ENCODE measurements at places on chromosomes 16 and 17.

DNA sequence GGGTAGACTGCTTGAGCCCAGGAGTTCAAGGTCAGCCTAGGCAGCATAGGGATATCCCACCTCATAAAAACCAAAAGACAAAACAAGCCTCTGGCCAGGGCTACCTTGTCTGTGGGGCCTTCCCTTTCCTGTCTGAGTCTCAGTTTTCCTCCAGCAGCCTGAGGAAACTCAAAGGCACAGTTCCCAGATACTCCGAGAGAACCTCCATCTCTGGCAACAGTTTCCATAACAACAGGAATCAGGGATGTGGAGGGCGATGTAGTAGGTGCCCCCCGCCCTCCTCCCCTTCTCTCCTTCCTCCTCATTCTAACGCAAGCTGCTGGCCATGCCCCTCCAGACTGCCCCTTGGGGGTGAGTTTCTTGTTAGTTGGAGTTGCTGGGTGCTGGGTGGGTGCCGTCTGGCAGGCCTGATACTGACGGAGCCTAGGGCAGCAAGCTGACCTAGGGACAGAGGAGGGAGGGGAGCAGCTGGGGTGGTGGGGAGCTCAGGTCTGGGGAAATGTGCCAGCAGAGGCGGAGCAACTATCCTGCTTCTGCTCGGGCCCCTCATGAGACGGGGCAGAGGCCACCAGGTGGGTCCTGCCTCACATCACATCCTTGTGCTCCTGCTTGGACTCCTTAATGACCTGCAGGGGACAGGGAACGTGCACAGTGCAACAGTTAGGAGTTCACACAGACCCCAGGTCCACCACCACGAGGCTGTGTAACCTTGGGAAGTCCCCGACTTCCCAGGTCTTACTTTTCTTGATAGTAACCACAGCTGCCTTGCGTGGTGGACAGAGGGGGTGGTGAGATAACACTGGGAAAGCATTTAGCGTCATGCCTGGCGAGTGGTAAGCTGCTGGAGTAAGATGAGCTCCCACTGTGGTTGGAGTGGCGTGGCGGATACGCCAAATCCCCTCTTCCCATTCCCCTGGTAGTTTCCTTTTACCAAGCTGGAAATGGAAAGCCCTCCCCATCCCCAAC, 7.8 kb upstream of the EFTUD2 start:
- no peak for DNase-seq

- DNase-seq, result no peak
These were observed 56.5 kb downstream of the CYTH1 start for GRCh38 chr17:78725448-78726021.

DNA sequence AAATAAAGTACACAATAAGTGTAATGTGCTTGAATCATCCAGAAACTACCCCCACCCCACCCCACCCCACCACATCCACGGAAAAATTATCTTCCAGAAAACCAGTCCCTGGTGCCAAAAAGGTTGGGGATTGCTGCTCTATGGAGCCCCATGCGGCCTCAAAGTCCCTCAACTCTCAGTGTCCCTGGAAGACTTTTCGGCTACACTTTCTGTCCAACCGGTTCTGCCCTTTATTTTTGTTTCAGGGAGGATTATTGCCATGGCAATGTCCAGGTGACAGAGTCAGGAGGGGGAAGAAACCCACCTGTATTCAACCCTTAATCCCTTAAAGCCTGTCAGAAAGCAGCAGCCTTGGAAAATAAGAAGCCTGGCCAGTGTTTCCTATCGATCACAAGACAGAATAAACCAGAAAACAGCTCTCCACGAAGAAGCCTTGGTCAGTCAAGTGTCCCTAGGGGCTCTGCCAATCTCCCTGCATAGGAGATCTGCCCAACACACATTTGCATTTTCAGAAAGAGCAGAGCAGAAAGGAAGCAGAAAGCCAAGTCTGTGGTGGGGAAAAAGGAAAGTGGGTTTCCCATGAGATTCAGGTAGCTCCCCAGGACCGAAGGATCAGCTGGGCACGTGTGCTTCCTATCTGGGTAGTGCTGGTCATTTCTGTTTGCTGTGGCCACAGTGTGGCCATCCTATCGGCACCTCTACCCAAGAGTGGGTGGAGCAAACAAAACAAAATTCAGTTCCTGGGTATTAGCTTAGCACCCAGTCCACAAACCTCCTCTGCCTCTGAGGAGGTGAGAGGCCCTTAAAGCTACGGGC, 342.7 kb downstream of the SOX9 start:
- no peak for DNase-seq

- DNase-seq, result no peak
These were observed 2.5 kb downstream of the CARHSP1 start for GRCh38 chr16:8866118-8866883.

DNA sequence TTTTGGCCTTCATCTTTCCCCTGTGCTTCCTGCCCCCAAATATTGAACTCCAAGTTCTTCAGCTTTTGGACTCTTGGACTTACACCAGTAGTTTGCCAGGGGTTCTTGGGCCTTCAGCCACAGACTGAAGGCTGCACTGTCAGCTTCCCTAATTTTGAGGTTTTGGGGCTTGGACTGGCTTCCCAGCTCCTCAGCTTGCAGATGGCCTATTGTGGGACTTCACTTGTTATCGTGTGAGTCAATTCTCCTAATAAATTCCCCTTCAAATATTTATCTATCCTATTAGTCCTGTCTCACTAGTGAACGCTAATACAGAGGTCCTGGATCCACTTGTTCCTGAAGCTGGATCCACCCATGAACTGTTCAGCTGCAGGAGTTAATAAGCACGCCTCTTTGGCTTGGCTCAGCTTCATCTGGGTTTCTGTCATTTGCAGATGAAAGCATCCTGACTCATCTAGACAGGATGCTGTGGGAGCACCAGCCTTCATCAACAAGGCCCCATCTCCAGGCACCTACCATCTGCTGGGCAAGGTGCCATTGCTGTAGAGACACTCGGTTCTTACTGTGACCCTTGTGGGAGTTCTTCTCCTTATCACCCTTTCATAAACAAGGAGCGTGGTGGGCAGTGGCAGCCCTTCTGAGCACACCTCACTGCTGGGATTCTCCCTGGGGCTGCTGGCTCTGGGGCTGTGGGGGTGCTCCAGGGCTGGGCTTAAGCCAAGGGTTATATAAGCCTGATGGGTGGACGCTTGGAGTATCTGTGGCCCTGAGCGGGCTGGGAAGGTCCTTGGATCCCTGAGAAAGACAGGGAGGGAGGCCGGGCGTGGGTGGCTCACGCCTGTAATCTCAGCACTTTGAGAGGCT, 23.1 kb downstream of the LAT start:
- DNase-seq, result peak; percentile 71

DNA sequence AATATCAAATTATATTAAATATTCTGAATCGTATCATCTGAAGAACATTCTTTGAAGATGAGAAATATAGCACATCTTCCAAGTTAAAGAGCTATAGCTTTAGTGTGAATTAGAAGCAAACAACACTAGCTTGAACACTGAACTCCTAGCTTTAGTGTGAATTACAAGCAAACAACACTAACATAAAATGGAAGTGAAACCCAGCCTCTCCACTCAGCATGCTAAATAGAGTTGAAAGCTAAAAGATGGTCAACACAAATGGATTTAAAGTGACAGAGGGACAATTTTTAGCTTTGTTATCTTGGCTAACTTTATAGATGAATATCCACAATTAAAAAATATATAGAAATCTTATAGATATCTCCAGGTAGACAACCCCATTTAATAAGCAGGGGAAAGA, 4.5 kb upstream of the KIF2B start:
- no peak for DNase-seq

DNA sequence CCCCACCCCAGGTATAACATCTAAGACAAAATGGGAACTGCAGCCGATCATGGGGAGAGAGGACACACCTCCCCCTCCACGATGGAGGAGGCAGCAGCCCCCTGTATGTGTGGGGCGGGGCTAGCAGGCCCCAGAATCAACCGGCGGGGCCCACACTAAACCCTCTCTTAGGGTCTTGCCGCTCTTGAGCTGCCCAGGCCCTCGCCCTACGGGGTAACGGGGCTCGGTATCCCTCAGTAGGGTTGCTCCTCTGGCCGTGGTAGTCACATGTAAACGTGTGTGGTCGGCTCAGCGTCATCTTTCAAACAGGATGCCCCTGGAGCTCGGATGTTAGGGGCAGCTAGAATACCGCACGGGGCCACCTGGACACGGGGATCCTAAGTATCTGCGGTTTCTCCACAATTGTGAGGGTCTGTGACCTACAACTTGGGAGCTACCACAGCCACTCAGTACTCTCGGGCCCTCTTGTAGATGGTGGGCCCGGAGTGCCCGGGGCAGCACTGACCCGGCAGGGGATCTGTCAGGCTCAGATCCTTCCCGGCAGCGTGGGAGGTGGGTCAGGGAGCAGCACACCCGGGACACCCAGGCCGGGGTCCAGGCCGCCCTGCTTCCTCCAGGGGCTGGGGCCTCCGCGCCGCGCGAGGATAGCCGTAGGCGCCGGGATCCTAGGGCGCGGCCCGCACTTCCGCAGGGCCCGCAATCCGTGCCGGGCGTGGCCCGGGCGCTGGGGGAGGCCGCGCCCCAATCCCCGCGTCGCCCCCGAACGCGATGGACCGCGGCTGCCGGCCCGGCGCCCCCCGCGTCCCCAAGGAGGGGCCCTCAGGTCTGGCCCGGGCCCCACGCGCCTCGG, 781 bp downstream of the ARHGDIA start:
- no peak for DNase-seq
